ENCODE measurements at places on chromosomes 4 and X.

DNA sequence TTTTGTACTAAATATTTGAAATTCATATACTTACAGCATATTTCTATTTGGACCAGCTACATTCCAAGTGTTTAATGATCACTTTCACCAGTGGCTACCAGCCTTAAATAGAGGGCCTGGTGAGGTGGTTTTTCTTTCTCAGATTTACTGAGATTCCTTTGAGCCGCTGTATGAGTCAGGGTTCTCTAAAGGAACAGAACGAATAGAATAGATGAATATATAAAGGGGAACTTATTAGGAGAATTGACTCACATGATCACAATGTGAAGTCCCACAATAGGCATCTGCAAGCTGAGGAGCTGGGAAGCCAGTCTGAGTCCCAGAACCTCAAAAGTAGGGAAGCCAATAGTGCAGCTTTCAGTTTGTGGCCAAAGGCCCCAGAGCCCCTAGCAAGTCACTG lies 146.2 kb upstream of the TLL1 start:
- no peak for DNase-seq

DNA sequence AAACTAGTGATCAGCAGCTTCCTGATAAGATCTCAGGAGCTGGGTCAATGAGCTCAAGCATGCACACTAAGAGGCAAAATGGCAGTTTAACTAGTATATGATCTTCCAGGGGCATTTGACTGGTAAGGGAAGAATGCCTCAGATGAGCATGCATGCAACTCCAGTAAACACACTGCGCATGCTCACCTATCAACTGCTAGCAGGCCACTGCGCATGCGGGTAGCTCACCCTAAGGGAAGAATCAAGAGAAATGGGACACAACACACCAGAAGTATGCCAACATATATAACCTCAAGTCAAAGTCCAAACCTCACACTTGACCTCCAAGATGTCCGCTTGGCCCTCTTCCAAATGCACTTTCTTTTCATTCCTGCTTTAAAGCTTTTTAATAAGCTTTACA lies 1004.0 kb downstream of the ADGRL3 start:
- no peak for DNase-seq

DNA sequence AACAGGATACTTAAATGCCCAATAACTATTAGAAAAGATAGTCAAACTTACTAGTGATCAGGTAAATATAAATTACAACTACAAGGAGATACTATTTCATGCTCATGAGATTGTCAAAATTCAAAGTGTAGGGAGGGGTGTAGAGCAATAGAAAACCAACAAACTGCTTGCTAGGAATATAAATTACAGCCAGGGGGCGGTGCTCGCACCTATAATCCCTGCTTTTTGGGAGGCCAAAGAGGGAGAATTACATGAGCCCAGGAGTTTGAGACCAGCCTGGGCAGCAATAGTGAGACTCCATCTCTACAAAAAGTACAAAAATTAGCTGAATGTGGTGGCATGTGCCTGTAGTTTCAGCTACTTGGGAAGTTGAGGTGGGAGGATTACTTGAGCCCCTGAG lies 556.5 kb upstream of the NR3C2 start:
- no peak for DNase-seq

- DNase-seq, result no peak
Observed at GRCh38 chr4:148831945-148832344, 389.7 kb upstream of the NR3C2 start.

DNA sequence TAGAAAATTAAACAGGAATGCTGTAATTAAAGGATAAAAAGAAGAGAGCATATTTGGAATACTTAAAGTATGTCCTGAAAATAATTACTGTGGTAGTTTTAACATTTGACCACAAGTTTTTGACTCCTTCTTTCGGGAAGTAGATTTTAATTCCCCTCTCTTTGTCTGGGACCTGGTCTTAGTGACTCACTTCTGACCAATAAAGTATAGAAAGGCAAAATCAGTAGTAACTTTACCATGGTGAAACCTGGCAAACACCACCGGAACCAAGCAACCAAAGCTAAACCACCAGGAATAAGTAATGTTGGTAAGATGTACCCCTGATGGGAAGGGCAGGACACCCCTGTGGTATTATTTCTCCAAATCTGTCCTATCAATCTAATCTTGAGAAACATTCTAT lies 314.8 kb downstream of the PDHA2 start:
- DNase-seq, result no peak

- DNase-seq, result no peak
Observed at GRCh38 chr4:186765673-186766546, 42.3 kb upstream of the FAT1 start.

DNA sequence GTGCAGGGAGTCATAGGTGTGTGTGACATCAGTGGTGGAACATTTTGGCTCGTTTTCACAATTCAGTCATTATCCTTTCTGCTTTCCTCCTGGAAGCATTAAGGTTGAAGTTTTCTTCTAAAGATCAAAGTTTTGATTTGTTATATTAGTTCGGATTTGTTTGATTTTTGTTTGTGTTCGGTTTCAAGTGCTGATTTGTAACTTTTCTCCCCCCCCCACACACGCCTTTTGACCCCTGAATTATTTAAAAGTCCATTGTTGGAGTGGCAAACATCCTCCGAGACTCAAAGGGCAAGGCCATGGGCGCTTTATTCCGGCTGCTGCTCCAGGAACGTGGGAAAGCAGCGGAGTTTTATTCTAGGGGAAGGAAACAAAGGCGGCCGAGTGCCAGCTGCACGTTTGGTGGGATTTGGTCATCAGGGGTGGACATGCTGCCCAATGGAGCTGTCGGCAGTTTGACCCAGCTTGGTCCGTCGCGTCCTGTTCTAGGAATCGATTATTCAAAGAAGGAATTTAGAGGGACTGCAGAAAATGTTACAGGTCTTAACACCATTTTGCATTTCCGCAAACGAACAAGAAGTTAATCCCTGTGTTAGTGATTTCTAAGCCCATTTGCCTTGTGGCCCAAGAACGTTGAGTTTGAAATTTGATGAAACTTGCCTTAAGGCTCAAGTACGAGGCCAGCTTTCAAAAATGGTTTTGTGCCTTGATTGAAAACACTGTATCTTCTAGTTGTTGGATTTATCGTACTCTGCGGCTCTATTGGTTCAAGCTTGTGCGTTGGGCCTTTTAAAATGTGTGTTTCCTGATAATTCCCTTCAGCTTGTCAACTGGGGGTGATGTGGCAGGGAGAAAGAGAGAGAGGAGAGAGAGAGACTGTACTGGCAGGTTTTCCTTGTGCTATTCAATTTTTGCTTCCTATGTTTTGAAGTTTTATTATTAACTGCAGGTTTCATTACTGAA lies 565 bp upstream of the ZNF41 start:
- no peak for DNase-seq
